HuH-7 (cell line): ENCODE measurements at places on chromosomes 2 and 18.
A peak's percentile ranks its signal among the peaks of the same experiment; 100 is the strongest.

DNA sequence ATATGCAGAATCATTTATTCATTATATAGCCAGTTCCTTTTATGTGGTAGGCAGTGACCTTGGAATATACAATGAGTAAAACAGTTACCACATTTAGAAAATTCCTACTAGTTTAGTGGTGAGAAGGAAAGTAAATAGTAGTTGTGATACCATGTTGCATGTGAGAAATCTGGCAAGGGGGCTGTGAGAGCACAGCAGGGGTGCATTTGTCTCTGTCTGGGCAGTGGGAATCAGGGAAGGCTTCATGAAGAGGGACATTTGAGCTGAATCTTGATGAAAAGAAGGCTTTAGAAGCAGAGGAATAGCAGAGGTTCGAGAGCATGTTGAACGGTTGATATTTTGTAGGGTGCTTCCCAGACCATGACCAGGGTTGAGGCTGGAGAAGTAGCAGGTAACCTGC, 78.7 kb downstream of the RAB3GAP1 start:
- DNase-seq, result no peak

DNA sequence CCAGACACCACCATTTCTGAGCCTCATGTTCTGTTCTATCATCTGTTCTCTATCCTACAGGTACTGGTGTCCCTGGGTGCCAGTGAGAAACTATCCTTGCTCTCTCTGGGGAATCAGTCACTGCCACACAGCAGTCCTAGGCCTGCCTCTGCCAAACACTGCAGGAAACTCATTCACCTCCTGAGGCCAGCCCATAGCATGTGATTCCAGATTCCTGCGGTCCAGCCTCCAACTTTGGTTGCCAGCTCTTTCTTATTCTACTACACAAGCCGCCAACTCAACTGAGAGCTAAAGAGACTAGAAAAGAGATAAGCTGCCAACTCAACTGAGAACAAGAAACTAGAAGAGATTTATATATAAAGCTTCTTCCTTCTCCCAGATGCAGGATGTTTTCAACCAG, 8.8 kb upstream of the TTLL4 start:
- no peak for DNase-seq

- DNase-seq, result no peak
Measured at GRCh38 chr18:63140038-63140450, 179.5 kb downstream of the BCL2 start.

- peak; percentile 61 for DNase-seq
Measured at GRCh38 chr2:43877782-43878464, 39.2 kb downstream of the ABCG8 start.

- DNase-seq, result no peak
Measured at GRCh38 chr2:41020358-41020757, 568.5 kb upstream of the SLC8A1 start.

DNA sequence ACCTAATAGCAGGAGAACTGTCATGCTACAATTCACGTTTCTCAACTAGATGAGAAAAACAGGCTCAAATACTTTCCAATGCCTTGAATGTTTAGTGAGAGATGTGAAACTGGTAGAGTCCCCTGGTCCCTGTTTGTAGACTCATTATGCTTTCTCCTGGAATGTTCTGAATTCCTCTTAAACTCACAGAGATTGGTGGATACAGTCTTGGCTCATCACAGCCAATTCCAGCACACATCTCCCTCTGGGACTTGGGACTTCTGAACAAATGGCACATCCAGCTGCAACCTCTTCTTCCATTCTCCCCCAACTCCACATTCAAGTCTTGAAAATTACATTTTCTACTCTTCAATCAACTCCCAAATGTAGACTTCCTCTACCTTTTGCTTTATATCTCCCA, 58.4 kb upstream of the NT5C1B start:
- DNase-seq, result no peak

DNA sequence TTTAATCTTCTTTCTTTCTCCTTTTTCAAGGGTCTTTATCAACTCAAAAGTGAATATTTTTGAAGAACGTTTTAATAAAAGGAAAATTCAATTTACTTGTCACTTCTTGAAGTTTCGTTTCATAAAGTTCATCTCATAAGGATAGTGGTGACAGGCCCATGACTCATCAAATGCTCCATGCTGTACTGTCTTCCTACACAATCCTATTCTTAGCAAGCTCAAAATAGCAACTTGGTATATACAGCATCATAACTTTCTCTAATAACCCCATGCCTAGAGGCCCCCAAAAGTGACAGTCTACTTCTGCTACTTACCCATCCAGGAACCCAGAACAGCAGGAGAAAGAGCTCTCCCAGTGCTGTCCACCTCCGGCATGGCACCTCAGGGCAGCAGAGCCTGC, 7.7 kb downstream of the FBXO15 start:
- DNase-seq, result no peak

DNA sequence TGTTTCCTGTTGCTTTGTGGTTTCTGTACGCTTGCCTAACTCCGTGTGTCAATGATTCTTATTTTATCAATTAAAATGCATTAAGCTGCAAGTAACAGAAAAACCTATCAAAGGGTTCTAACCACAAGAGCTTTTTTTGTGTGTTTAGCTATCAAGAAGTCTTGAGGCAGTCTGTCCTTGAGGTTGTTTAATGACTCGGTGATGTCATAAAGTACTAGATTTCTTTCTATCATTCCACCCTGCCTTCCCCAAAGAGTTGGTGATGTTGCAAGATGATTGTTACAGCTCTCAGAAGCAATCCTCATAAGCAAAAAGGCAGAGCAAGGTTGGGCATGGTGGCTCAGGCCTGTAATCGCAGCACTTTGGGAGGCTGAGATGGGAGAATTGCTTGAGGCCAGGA, 51.9 kb upstream of the SPTBN1 start:
- DNase-seq, result no peak

- DNase-seq, result no peak
Measured at GRCh38 chr2:25831746-25832449, 46.4 kb downstream of the ASXL2 start.

DNA sequence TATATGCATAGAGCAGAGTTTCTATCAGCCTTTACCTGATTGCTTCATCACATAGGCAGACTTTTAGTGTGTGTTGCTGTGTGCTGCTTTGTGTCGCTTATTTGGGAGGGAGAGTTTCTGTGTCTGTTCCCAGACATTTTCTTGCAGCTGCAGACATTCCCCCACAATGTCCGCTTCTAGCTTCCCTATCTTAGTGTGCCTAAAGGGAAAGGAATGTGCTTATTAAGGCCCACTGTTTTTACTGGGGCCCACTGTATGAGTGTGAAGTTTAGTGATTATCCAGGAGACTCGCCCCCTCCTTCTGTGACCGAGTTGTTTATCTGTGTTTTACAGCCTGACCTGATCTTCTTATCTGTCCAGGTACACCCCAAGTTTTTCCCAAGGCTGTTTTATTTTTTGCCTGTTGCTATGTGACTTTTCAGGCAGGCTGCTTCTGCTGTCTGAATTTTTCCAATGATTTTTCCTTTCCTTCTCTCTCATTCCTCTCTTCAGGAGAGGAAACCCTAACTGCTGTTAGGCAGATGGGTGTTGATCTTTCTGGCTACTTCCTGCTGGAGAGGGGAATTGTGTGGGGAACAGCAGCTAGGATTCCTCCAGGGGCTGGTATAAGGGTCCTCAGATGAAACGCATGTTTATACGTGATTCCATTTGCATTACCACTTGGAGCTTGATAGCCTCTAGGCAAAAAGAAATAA, 47.6 kb downstream of the STK17B start:
- no peak for DNase-seq

DNA sequence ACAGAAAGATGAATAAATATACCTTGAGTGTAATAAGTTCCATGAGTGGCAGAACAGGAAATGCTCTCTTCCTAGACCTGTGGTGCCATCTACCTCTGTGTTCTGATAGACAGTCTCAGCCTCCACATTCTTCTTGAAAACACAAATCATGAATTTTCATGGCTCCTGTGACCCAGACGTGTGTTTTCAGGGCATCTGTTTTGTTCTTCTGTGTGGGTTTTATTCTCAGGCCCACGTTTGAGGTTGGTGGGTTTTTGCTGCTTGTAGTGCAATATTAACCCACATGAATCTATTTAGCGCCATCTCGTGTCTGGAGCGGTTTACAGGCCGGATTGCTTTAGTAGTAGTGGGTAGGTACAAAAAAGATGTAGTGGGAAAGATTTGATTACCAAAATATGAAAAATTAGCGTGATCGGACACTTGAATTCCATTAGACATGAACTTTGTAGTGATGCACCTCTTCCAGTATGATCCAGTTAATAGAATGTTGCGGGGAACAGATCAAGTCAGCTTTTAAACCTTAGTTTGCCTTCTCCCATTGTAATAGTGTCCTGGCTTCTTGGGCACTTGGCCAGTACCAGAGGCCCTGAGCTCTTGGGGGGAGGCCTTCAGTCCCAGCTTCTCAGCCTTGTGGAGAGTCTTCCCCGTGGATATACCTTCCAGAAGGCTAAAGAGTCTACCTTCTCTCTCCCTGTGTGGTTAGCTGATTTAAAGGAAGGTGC, 256.5 kb downstream of the TPGS2 start:
- DNase-seq, result no peak

DNA sequence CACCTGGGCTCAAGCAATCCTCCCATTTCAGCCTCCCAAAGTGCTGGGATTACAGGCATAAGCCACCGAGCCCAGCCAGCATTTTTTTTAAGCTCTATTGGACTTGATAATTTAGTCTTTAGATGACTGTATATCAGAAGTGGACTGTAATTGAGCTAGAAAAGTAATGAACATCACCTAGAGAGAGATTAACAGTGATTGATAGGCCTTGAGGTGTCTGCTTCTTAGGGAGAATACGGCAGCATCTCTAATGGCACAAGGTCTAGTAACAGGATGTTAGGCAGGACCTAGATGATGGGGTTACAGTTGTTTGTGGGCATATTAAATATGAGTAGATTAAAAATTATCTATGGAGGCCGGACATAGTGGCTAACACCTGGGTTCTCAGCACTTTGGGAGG, 17.7 kb upstream of the UGGT1 start:
- no peak for DNase-seq

DNA sequence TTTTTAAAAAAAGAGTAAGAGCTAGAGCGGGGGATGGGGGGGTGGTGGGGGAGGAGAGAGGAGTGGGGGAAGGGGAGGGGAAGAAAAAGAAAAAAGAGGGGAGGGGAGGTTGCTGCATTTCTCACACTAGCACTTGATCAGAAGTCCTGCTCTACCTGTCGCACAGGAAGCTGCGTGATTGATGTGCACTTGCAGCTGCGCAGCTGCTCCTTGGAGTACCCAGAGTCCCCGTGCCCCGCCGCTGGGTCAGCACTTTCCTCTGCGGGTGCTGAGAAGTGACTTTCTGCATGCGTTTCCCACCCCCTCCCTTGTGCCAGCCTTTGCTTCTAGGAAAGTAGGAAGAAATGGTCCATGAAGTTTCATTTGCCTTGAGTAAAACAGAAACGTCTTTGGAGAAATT, 297.3 kb downstream of the ETAA1 start:
- no peak for DNase-seq

GRCh38 chr2:239289545-239289944, 111.3 kb downstream of the HDAC4 start:
- DNase-seq, result no peak

DNA sequence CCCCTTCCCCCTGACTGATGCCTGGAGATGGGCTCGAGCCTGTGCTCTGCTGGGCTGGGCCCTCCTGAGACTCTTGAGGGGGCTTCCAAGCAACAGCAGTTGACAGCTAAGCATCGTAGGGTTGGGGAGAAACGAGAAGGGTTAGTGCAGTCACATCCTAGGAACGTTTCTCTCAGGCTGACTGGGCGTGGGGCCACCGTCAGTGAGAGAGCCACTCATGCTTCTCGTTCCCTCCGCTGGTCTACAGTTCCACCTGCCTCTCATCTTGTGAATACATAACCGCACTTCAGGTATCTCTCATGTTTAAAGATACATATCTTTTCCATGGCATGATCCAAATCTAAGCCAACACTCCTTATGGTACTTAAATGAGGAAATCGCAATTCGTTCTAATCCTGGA, 66.4 kb downstream of the TRAPPC12 start:
- DNase-seq, result no peak

GRCh38 chr2:108835040-108835439, 48.5 kb downstream of the CCDC138 start:
- no peak for DNase-seq

DNA sequence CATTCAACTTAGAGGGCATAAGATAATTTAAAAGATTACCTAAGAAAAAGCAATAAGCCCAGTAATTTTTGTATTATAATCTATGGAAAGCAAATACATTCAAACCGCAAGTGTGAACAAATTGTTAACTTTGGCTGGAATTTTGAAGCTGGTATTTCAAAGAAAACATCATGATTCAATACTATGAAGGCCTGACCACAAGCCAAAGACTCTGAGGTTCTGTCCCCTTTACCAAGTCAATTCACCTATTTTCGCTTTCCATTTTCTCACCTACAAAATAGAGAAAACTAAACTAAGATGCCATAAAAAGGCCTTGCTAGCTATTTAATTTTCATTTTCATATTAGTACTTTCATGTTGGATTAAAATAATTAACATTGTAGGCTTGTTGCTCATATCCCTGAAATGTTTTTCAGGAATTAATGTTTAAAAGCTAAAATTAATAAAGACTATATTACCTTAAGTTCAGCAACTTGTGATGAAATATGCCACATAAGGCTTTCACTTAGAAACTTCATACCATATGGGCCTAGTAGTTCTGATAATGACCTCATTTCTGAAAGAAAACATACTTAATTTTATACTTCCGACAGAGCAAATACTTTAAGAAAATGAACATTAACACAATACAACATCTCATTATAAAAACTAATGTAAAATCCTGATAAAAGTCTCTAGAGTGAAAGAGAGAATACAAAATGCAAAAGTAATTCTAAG, 85.7 kb upstream of the FRZB start:
- no peak for DNase-seq

GRCh38 chr2:174623690-174624089, 26.1 kb upstream of the WIPF1 start:
- DNase-seq, result no peak

- DNase-seq, result no peak
Measured at GRCh38 chr2:49037197-49037596, 117.1 kb downstream of the FSHR start.

DNA sequence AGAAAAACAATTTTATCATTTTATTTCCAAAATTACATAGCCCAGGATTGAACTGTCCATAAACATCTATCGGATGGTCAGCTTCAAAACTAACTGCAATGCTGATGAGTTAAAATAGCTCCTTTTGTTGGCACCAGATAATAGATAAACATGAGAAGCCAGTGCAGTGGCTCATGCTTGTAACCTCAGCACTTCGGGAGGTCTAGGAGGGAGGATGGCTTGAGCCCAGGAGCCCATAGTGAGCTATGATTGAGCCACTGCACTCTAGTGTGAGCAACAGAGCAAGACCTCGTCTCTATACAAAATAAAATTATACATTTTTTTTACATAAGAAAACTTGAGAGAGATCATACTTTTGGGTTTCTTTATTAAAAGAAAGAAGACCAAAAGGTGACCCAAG, 34.6 kb upstream of the IMPA2 start:
- DNase-seq, result no peak

DNA sequence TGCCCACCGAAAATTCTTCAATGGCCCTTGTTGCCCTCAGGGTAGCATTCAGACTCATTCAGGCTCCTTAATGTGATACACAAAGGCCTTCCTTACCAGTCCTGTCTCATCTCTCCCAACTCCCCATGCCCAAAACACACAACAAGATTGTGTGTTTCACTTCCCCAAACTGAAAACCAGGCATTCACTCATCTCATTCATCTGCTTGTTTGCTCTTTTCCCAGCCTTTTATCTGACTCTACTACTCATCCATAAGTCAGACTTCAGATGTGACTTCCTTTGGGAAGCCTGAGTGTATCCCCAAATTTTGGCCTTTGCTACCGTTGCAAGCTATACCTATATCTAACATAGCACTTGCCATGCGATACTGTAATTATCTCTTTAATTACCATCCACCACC, 9.7 kb upstream of the SLC39A10 start:
- no peak for DNase-seq
